ENCODE measurements at places on chromosomes 2 and 18.
A peak's percentile ranks its signal among the peaks of the same experiment; 100 is the strongest.

GRCh38 chr2:11695576-11695975, 25.6 kb upstream of the NTSR2 start:
- no peak for DNase-seq

DNA sequence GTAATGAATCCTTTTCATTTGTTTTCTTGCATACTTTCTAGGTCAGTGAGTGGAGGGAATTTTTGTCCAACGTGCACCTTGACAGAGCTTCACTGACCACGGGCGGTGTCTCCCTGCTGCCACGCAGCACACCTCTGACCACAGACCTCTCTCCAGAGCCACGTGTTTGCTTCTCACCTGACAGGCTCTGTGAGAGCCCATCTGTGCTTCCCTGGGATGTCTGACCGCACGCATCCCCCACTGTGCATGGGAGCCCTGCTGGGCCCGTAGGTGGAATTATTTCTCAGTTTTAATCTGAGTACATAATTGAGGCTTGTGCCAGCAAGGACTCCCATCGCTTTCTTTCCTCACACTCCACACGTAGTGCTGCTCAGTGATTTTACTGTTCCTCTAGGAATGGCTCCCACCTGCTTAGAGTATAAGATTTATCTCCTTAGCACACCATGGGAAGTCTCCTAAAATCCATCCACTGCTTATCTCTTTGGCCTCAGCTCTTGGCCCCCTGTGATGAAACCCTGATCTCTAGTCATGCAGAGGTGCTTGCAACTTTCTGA, 482.6 kb downstream of the TSN start:
- DNase-seq: no peak

DNA sequence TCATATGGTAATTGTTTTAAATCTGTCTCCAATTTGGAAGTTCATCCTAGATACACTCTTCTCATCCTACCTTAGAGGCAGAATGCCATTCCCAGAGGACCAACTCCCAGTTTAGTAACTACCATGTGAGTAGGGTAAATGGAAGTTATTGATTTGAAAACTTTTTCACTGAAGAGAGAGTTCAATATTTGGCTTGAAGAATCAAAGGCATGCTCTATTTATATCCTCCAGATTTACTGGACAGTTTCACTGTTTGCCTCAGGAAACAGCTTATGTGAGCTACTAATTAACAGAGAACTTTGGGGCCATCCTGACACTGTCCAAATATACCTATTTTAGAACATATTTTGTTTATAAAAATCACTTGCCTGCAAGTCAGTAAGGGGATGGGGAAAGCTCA, 607.2 kb upstream of the GYPC start:
- DNase-seq: no peak

- no peak for DNase-seq
Measured at GRCh38 chr2:134466141-134466540, 212.3 kb downstream of the MGAT5 start.

- no peak for DNase-seq
Measured at GRCh38 chr2:41723526-41723925, 324.3 kb upstream of the PKDCC start.

DNA sequence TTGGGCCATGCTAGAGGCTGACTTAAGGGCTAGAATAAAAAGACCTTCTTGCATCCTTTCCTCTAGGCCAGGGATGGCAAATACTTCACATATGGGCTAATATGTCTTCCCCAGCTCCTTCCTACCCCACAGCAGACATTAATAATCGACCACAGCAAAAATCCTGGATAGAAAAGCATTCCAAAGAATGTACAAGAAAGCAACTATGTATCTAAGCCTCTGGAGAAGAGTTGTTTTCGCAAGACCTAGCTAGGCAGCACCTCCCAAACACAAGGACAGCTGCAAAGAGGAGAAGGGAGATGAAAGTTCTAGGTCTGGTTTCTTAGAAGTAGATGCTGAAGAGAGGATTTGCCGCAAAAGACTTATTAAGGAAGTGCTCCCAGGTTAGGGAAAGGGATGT, 372.6 kb downstream of the SLC4A3 start:
- no peak for DNase-seq

- peak; percentile 15 for DNase-seq
Measured at GRCh38 chr2:108988796-108989713, at the start of gene EDAR. Gene EDAR (minus strand): TSS chr2:108989220. CDS start chr2:108931014, 58,206 bp downstream.

DNA sequence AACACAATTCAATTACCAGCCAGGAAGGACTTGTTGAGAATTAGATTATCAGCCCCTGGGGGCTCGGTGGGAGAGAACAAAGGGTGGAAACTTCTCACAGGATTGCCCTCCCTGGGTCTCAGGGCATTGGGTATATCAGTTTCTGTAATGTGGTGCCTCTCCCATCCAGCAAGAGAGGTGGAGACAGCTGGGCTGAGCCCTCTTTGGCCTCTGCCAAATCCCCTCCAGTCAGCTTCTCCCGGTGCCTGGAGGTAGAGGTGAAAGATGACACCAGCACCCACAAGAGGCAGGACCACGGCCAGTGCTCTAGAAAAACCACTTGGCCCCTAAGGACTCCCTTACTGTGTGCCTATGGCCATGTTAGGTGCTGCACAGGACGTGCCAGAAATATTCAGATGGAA, 179.7 kb downstream of the HAUS1 start:
- DNase-seq: no peak

DNA sequence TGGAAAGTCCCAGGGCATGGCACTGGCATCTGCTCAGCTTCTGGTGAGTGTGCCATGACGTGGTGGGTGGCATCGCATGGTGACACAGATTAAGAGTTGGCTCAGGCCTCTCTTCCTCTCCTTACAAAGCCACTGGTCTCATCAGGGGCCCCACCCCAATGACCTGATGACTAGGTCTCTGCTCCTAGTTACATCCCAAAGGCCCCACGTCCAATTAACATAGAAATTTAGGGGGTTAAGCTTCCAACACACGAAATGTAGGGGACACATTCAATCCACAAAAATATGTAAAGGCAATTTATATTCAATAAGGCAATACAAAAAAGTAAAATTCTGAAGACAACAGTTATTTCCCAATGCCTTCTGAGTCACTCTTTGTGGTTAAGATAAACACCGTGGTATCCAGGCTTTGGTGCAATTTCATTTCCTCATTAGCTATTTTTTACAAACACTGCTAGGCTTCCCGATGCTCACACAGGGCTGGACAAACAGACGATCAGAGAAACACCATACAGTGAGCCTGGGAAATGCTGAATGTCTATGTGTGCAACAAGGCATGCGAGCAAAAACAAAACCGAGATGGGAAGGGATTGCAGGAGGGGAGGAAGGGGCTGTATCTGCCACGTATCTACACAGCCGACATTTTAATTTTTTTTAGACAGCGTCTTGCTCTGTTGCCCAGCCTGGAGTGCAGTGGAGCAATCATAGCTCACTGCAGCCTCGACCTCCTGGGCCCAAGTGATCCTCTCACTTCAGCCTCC, 67.2 kb downstream of the MBP start:
- no peak for DNase-seq

DNA sequence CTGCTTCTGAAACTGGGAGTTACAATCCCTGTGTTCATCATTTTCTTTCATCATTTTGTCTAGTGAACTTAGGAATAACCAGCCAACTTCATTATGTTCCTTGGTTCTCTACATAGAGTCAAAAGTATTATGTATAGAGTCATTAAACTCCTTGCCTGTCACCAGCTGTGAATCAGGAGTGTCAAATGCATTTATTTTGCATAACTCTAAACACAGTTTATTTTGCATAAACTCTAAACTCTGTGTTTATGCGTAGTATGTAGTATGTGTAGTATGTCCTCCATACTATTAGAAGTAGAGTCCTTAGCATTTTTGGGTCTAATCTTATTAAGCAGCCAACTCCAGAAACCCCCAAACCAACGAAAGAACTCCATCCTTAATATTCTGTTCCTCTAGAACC, 164.4 kb downstream of the EVA1A start:
- DNase-seq: no peak

DNA sequence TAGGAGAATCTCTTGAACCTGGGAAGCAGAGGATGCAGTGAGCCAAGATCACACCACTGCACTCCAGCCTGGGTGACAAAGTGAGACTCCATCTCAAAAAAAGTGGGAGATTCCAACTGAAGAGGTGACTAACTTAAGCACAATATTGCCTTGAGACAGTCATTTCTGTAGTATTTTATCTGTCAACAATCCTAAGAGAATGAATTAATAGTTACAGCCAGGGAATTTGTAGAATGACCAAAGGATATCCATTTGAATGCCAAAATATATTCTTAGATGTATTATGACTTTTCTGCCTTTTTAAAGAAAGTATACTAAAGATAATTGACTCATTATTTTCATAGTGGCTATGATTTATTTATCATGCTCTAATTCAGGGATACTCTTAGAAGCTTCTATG, 40.7 kb upstream of the CCDC150 start:
- no peak for DNase-seq

- no peak for DNase-seq
Measured at GRCh38 chr2:42881732-42882131, 89.3 kb upstream of the HAAO start.

DNA sequence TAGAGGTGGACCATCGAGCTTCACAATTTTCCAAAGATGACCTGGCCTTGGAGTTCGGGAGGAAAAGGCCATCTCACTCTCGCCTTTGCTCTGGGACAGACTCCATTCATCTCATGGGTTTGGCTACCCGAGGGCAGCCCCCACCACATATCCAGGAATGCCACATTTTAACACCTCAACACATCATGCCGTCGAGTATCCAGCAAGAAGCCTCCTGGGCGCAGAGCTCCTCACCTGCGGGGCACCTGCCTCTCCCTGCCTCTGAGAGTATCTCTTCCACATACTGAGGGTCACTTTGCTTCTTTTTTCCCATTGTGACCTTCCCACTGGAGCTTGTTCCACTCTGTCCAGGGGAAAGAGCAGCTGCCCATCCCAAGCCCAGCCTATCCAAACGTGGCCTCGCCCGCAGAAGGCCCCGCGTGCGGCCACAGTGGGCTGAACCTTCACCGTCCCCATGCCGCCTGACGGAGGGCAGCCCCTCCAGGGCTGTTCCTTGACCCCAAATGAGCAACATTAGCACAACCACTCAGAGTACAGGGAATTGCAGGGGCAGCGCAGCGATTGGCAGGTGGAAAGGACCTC, 5.5 kb upstream of the LIMS2 start:
- DNase-seq: no peak

GRCh38 chr2:57862153-57862552, 184.5 kb upstream of the VRK2 start:
- DNase-seq: no peak

DNA sequence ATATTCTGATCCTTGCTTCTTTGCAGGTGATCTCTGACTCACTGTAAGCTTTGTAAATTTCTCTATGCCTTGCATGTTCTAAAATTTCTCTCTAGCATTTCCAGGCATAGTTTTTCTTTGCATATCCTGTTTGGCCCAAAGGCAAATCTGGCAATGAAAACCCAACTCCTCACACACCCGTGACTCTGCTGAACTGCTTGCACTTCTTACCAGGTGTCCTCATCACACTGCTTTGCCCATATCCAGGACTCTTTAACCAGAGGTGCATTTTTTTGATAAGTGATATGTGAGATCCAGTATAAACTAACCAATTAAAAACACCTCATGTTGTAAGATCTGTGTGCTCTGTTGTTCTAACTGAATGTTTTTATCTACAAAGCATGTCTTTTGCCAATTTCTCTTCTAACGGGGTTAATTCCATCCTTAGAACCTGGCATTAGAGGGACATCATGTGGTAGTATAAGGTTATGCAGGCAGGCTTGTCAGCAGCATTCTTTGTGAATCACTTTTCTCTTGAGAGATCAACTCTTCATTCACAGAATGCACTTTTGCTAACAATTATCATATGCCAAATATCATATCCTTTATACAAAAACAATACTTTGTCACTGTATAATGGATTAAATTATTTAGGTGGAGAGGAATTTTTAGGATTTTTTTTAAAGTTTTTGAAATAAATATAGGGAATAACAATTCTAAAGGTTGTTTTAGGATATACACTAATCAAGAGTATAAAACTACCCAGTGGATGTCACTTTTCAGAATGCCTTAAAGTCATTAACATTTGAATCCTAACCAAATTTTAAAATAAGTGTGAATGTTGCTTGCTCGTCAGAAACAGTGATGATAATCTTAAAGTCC, 20.8 kb upstream of the TMX3 start:
- no peak for DNase-seq

GRCh38 chr2:71000780-71001591, 6.3 kb upstream of the TEX261 start:
- DNase-seq: peak; percentile 65

DNA sequence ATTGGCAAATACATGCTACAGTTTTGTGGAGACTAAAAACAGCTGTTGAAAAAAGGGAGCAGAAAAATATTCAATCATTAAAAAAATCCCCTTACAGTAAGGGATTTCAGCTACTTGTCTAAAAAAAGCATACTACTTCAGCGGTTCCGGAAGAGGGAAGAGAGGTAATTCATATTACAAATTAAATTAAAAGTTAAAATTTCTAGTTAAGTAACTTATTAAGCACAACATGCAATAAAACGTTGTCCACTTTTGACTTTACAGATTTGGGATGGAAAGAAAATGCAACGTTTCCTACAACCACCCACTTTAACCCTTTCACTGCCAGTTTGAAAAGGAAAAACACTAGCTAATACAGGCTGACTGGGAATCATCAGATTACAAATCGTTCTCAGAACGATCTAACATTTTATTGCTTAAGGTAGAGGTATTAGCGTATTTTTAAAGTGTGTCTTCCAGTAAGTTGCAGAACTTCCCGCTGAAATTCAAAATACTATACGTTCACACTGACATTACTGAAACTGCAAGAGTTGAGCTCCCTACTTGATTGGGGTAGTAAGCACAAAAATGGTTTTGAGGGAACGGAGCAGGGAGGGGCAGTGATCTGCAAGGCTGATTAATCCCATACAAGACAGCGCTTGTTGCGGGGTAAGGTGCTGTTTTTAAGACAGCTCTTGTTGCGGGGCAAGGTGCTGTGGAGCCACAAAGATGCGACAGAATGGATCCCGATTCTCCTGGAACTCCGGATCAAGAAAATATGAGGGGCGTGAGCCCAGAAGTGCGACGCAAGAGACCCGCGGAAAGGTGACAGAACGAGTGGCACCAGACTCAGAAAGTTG, 743 bp downstream of the HADHA start:
- DNase-seq: no peak

DNA sequence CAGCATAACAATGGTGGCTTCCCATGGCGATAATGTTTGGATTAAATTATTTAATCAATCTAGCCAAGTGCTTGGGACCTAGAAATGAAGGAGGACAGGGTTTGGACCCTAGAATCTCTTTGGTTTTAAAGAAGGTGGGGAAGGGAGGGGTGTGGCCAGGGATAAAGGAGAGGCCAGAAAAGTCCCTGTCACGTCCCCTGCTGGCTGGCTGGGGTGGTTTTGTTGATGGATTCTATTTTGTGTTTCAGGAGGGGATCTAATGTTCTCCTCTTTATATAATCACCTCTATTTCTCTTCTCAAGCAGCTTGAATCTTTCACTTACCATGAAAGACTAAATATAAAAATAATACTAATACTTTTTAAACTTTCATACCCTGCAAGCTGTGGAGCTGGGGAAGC, 52.6 kb upstream of the GALR1 start:
- no peak for DNase-seq

Data from stimulated activated CD8-positive, alpha-beta memory T cell treated with anti-CD3 and anti-CD28 coated beads, Interleukin-2, amount 100 ng/mL, for 1 hour (primary cell).